ENCODE measurements at places on chromosomes 7 and 10.

DNA sequence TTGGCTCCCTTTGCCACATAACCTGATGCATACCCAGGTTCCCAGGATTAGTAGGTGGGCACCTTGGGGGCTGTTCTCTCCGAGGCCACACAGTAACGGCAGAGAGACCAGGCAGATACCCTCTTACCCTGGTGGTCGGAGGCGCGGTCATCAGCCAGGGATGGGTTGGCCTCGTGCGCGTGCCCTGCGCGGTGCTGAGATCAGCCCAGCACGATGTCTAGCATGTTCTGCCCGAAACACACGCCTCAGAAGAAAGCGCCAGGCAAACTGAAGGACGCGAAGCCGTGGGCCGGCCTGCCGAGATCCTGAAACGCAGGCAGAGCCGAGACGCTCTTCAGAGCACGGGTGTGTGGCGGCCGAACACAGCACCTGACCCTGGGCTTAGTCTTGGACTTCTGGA, 34.7 kb upstream of the CFAP46 start:
- DNase-seq, result no peak

DNA sequence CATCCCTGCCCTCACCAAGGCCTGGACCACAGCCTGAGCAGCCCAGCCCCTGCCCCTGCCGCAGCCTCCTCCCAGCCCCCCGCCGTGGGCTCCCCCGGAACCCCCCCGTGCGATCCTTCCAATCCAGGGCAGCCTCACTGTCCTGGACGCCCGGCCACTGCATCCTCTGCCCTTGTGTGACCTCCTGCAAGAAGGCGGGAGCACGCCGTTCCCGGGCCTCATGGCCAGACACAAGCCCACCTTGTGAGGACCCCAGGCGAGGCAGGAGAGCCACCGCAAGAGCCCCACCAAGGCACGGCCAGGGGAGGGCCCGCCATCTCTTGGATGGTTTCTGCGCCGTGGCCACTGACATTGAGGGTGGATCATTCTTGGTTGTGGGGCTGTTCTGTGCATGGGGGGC, 7.8 kb upstream of the LFNG start:
- DNase-seq, result no peak

DNA sequence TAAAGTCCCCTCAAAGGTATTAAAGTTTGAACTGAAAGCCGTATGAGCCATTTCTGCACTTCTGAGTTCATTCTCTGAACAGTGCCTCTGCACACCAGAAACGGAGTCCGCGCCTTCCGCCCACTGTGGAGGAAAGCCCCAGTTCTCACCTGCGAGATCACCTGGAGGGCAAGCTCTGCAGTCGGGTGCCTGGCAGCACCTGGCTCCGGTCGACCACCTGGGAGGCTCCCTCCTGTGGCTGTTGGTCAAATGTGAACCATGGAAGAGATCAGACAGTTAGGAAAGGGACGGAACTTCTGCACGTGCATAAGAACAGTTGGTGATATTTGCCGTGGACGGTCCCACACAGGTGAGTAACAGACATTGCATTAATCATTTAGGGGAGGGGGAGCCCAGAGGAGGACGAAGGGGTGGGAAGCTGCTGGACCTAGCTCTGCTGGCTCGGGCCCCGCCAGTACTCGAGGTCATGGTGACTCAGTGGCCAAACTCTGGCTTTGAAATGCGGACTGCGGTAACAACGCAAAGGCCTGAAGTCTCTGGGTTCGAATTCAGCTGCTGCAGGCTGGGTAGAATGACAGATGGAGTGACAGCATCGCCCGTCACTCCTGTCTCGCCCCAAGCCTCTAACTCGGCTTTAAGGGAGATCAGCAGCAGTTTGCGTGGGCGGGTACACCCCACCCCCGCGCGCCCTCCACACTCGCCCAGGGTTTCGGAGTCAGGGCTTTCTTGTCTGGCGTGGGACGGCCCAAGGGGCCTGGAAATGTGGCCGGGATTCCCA, 1.7 kb upstream of the DPYSL4 start:
- no peak for DNase-seq

DNA sequence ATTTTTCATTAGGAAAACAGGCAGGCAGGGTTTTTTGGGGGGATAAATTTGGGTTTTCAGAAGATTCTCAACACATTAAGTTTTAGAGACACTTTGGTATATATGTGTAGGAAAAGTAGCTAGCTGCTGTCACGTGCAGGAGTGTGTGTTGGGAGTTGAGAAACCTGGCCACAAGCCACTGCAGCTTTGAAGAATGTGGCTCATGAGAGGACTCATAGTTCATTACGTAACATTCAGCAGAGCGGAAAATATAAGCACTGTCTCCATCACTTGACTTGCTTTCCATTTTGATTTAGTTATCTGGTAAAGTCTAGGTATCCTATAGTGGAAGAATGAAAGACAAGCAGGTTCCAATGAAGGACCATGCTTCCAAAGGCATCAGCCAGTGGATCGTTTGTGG, 31.2 kb downstream of the SMNDC1 start:
- no peak for DNase-seq

DNA sequence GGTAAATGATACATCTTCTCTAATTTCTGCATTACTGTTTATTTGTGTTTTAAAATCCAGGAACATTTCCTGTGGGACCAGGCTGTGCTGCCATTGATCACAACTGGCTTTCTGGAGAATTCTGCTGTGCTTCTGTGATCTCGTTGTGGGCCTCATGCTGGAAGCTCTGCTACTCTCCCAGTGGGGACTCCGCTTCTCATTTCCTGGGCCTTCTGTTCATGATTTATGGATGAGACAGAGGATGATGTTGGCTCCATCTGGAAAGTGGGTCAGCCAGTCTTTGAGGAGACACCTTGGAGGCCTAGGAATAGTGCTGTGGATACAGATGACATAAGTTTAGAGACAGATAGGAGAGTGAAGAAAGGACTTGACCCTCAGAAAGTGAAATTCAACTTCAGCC, 15.2 kb upstream of the GPR158 start:
- no peak for DNase-seq

DNA sequence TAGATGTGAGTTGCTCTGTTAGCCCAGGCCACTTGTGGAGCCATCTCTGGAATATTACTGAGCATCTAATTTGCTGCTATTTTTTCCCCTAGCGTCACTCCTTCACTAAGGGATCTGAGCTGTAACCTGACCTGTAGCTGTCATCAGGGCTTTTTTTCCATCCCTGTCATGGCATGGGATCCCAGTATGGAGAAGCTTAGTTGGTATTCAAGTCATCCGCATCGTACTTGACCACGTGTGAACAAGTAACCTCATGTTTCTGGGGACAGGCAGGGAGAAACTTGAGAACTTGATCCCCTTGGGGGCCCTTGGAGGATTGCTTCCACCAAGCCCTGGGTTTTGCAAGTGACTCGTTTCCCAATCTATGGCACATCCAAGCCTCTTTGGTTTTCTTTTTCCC, 474.4 kb upstream of the GALNT17 start:
- DNase-seq, result no peak

DNA sequence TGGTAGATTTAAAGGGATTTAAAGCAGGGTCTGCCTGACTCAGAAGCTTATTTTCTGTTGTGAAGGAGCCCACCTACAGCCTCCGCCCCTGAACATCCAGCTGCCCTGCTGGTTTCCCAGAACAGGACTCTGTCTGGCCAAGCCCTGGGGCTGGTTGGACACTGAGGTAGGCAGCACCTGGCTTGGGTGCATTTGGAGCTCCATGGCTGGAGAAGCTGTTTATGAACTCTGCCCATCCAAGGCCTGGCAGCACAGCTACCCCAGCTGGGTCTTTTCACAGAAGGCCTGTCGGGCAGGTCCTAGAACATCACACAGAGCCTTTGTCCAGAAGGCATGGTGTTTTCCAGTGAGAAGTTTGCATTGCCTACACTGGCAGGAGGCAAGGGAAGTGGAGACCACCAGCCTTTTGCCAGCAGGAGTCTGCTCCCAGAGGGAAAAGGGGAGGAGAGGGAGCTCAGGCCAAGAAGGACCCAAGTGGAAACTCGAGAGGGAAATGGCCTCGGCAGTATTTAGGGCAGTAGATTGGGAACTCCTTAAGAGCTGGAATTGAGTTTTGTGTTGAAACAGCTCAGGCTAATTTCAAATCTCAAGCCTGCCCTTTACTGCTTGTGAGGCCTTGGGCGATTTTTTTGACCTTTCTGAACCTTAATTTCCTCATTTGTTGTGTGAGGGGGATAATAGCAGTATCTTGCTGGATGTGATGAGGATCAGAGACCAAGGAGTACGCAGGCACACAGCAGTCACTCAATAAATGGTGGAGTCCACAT, 12.3 kb upstream of the PDCD4 start:
- DNase-seq, result no peak

All from activated CD4-positive, CD25-positive, alpha-beta regulatory T cell treated with anti-CD3 and anti-CD28 coated beads, Interleukin-2, amount 50 U/mL, for 16 hours (primary cell).